Activated T-cell treated with anti-CD3 and anti-CD28 coated beads for 4 hours (primary cell): ENCODE measurements at places on chromosomes 3 and 15.

DNA sequence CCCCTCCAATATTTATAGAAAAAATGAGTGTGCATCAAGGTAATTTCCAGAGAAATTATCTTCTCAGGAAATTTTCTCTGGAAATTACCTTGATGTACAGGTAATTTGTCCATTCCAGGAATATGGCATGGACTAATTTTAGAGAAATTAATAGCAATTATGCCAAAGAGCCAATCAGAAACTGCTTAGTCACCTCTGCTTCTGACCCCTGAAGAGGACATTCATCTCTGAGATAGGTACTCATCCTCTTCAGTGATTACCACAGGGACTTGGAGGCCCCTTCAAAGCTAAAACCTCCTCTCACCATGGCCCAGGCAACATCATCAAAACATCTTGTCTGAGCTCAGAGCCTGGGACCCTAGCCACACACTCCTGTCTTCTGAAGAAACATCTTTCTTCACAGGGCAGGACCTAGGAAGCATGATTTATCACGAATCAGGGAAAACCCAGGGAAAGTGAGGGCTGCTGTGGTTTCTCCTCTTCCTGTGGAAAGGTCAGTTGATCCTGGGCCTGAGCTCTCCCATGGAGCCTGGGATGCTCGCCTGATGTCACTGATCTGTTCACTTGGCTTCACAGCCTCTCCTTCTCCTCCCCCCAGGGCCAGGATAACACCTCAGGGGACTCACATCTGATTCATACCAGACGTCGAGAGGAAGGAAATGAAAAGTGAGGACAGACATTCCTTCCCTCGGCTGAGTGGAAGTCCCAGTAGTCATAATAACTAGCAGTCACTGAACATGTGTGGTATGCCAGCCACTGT lies 210.5 kb downstream of the DTWD1 start:
- DNase-seq = no peak

- DNase-seq = no peak
These were observed 11.3 kb downstream of the SELENOS start for GRCh38 chr15:101266034-101266433.

GRCh38 chr15:29364426-29365078 lies 94.9 kb upstream of the NSMCE3 start:
- DNase-seq = no peak

- DNase-seq = no peak
These were observed 19.5 kb upstream of the MUC20 start for GRCh38 chr3:195701042-195701915.

- DNase-seq = no peak
These were observed 94.1 kb upstream of the SKOR1 start for GRCh38 chr15:67731112-67731721.

- DNase-seq = no peak
These were observed 128.1 kb upstream of the ADPGK start for GRCh38 chr15:72911626-72912025.

DNA sequence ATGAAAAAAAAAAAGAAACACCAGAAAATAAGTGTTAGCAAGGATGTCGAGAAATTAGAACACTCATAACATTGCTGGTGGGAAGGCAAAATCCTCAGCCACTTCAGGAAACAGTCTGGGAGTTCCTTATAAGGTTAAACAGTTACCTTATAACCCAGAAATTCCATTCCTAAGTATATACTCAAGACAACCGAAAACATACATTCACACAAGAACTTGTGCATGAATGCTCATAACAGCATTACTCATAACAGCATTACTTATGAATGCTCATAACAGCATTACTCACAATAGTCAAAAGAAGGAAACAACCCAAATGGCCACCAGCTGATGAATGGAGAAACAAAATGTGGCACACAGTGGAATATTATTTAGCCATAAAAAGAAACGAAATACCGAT lies 34.8 kb upstream of the DCP1A start:
- no peak for DNase-seq

DNA sequence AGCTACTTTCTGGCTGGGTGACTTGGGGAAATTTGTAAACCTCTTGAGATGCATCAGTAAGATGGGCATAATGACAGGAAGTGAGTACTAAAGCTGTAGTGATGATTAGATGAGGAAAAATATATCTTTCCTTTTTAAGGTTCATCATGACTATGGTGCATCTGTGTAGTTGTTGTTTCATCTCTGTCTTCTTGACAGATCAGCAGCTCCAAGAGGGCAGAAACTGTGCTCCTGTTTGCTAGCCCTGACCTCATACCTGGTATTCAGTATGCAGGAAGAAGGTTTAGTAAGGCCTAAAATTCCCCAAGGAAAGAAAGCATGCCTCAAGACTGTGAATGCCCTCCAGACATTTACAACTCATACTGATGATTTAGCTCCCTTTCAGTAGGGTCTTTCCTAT lies 82.5 kb upstream of the PSMD6 start:
- DNase-seq = no peak

DNA sequence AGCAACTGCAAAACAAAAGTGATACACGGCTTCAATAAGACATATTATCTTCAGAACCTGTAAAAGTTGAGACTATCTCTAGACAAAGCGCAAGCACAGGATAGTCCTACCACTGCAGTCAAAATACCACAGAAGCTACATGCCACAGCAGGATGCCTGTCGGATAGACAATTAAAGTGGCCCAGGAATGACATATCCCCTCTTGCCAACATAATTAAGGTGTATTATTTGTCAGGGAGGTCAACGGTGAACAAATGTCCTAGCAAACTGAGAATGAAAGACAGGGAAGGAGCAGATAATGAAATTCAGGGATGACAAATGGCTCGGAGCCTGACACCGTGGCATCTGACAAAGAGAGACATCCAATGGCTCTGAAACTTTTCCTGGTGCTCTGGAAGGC lies 185.7 kb downstream of the MECOM start:
- DNase-seq = no peak

- DNase-seq = no peak
These were observed 12.7 kb upstream of the UBE3A start for GRCh38 chr15:25451501-25451900.

DNA sequence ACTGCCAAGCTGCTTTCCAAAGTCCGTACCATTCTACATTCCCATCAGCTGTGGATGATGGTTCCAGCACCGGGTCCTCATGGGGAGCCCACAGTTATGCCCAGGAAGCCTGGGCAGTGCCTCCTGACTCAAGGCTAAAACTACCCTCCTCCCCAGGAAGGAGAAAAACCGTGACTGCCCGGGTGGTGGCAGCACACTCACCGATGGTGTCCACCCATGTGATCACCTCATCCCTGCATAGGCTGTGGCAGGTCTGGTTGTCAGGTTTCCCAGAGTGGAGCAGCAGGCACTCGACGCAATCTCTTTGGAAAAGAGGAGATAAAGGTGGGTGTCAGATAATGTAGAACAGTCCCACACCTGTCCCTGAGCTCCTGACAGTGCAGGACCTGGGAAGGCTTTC lies 38.6 kb downstream of the UMPS start:
- DNase-seq = no peak

DNA sequence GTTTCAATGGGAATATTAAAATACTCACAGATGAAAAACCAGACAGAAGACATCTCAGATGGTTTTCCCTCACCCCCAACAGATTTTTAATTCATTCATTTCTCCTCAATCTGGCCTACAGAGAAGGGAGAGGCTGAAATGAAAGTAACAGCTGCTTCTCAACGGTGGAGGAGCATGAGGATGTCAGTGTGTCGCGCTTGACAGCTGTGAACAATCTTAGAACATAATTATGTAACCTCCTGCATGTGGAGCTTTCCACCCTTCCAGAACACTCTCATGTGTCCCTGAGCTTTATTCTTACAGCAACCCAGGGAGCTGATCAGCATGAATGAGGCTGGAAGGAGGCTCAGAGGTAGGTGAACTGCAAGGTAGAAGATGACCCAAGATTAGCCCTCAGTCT lies 52.7 kb downstream of the MB21D2 start:
- DNase-seq = no peak
